ENCODE measurements at places on chromosomes 1 and 21.

- no peak for DNase-seq
Measured at GRCh38 chr1:107405236-107405635, 264.4 kb downstream of the NTNG1 start.

- no peak for DNase-seq
Measured at GRCh38 chr21:39131791-39132190, 51.5 kb downstream of the PSMG1 start.

DNA sequence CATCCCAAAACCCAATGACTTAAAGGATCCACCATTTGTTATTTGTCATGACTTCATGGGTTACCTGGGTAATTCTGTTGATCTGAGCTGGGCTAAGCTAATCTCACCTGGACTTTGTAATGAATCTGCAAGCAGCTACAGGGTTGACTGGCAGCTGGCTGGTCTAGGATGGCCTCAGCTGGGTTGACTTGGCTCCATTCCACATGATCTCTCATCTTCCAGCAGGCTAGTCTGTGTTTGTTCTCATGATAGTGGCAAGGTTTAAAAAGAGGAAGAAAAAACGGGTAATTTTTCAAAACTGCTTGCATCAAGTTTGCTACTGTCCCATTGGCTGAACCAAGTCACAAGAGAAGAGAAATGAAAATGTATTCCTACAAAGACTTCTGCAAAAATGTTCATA, 24.8 kb upstream of the ZMYM4 start:
- DNase-seq = no peak

DNA sequence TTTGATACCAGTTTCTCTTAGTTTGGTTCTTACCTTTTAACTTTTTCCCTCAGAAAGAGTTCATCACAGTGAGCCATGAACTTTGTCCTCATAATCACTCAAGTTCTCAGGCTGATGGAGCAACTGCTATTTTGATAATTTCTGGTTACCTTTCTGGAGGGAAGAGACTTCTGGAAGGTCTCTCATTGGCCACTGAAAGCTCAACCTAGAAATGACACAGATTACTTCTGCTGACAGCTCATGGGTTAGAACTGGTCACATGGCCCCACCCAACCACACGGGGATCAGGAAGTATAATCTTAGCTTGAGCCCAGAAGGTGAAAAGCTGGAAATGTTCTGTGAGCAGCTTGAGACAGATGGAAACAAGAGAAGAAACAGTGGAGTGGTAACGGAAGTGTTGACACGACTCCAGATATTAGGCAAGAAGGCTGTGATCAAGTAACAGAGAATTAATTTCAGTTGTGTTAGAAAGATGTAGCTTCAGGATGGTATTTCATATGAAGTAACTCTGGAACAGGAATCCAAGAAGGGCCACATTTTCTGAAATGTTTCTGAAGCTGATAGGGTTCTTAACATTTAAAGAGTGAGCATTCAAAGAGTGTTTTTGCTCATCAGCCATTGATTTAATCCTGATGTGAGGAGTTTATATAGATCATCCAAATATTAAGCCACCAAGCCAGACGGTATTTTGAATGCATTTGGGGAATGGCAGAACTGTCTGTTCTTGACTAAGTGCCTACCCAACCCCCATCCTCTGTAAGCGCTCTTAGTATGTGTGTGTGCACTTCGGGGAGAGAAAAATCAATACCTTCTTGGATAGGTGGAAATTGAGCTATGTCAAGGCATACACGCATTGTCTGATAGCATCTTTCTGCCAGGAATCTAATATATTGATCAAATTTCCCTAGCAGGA, 21.9 kb upstream of the XPR1 start:
- no peak for DNase-seq

Measured in activated T-helper 9 cell treated with anti-CD3 and anti-CD28 coated beads, Interleukin-2, amount 50 U/mL, for 16 hours (primary cell).